ENCODE measurements at places on chromosomes 16 and 17.

GRCh38 chr16:85652431-85653221 lies 36.1 kb downstream of the GINS2 start:
- DNase-seq, result no peak

DNA sequence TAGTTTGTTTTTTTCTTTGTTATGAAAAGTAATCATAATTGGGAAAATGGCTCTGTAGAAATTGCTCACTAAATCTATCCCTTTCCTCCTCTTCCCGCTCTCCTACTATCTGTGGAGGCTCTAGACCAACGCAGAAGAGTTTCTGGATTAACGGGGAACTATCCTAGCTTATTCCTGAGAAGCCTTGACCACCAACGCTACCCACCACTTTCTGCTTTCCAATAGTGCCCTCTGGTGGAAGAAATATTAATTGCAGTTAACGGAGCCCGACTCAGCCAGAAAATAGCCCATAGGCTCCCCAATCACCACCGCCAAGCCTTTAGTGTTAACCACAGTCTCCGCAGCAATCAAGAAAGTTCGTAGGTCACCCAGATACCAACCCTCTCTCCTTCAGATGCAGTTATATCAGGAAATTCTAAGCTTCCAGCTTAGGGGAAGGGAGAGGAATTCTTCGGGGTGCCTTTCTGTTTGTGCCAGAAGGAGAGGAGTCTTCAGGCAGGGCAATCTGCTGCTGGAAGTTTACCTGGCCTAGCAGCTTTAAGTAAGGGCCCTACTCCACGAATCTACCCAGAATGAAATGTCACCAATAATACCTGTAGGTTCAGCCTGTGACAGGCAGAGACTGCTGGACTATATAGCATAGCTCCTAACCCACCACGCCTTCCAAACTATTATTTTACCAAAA lies 23.0 kb upstream of the NSRP1 start:
- no peak for DNase-seq

GRCh38 chr17:81393684-81394376 lies 1.4 kb upstream of the BAHCC1 start:
- peak; percentile 32 for DNase-seq

DNA sequence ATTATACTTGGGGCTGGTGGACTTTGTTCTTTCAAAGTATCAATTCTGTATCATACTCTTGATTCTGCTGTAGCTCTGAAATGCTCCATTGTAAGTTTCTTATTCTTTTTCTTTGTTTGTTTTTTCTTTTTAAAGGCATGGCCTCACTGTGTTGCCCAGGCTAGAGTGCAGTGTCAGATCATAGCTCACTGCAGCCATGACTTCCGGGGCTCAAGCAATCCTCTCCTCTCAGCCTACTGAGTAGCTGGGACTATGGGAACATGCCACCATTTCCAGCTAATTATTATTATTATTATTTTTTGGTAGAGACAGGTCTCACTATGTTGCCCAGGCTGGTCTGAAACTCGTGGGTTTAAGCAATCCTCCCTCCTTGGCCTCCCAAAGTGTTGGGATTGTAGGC lies 38.9 kb upstream of the METTL9 start:
- DNase-seq, result no peak

GRCh38 chr16:14133907-14134306 lies 62.8 kb downstream of the MRTFB start:
- no peak for DNase-seq

DNA sequence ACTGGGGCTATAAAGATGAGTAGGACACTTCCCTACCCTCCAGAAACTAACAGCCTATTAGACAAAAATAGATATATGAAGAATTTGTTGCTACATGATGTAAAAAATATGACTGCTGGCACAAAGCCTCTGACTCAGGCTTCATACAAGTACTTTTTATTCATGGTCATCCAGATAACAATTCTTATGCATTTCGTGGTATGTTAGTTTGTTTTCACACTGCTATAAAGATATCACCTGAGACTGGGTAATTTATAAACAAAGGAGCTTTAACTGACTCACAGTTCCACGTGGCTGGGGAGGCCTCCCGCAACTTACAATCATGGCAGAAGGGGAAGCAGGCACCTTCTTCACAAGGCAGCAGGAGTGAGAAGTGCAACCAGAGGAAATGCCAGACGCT lies 112.5 kb upstream of the HLF start:
- no peak for DNase-seq

DNA sequence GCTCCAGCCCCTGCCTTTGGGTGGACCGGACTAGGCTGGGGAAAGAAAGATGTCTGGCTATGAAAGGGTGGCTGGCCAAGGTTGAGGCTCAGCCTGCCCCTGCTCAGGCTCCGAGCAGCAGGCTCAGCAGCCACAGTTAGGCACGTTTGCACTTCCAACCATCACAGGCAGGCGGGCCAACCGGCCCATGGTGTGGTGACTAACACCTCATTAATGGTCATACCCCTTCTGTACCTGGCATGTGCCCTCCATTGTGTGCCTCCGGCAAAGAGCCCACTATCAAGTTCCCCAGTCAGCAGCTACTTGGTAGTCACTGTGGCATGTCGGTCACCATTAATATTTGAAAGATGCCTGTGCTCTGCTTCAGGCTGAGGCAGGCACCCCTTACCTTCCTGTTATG lies 6.7 kb downstream of the TBC1D24 start:
- DNase-seq, result no peak

DNA sequence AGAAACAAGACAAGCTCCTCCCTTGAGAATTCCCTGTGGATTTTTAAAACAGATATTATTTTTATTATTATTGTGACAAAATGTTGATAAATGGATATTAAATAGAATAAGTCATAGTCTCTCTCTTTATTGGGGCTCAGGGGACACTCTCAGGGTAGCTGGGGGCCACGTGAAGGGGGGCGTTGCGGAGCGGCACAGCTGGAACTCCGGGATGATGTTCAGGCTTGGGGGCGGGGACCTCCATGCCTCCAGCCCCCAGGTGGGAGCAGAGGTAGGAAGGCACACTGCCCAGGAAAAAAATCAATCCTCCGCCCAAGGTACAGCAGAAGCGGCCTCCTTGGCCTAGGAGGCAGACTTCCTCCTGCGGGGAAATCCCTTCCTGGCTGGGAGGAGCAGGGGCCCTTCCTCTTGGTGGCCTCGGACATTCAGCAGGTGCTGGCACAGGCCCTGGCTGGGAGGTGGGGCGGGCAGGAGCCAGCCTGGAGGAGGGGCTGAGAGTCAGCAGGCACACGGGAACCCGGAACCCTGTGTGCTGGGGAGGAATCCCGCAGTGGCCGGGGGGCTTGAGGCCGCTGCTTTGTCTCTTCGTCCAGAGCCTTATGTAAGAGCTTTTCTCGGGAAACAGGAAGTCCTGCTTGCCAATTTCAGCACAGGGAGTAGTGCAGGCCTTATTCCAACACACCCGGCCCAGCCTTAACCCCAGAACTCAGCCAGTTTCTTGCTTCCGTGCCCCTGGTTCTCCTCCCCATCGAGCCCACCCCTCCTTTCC lies 591 bp upstream of the TNFSF13 start:
- no peak for DNase-seq

DNA sequence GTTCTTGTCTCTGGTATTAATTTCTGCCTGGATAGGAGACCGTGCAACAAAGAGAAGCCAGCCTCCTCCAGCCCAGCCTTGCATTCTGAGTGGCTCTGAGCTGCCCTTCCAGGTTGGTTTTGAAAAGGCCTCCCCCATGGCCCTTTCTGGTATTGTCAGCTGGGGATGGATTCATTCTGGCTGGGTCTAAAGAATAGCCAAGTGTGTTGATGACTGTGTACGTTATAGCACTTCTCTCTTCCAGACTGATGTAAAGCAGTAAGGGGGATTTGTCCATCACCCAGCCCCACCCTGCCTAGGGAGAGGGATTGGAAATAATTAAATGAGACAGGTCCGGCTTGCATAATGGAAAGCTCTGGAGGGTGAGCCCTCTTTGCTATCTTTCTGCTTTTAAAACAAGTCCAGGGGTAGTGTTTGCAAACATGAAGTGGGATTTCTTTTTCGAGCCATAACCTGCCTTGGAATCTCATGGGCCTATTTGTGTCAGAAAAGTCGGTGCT lies 146.4 kb downstream of the MSI2 start:
- no peak for DNase-seq

GRCh38 chr17:47315451-47316266 lies 8.1 kb upstream of the EFCAB13 start:
- DNase-seq, result no peak

GRCh38 chr16:65716737-65717700 lies 595.2 kb upstream of the CDH11 start:
- DNase-seq, result no peak

DNA sequence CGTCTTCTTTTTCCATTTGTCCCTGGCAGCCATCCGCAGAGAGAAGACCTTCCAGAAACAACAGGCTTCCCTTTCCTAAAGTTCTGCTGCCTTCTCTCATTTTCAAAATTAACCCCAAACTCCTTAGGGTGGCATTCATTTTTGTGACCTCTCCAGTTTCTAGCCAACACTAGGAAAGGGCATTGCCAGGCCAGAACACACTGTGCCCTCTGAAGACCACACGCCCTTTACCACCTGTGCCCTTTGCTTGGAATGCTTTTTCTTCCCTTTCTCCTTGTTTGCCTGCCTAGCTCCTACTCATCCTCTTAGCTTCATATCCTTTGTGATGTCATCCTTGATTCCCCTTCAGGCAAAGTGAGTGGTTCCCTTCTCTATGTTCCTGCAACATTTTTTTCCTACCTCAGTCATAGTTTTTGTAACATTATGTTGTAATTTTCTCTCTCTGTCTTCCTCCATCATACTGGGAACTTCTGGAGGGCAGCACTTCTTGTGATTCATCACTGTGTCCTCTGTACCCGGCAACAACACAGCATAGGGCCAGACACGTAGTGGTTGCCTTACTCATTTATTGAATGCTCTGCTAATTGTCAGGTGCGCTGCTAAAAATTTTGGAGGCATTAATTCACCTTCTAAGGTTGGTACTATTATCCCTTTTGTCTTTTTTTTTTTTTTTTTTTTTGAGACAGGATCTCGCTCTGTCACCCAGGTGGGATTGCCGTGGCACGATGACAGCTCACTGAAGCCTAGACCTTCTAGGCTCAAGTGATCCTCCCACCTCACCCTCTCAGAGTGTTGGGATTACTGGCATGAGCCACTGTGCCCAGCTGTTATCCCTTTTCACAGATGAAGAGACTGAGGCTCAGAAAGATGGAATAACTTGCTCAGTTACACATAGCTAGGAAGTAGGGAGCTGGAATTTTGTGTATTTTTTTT lies 1.0 kb downstream of the KAT8 start:
- DNase-seq, result no peak

DNA sequence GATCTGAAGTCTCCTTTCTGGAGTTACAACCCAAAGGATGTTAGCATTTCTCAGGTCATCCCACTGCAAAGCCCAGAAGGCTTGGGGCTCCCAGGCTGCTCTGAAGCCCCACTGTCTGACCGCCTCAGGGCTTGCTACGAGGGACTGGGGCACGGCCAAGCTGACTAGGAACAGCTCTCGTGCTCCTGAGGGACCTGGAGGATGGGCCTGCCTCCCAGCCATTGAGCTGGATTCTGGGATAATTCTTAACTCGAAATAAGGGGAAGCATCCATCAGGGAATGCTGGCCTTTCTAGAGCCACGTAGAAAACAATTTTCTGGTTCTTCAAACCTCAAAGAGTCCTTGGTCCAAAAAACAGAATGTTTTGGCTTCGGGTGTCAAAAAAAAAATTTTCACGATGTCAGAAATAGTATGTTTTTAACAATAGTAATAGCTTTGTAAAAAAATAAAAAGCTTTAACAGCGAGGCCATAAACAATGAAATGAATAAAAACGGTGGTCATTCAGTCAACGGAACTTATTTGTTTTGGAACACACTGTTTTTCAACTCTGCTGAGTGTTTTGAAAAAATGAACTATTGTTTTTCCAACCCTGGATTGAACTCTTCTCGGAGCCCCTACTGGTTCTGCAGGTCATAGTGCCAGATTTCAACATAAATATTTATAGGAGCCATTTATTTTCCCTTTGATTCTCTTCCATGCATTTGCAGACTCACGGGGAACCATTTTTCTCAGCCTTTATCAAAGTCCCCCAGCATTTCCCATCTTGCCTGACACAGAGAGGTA lies 16.4 kb upstream of the HERPUD1 start:
- no peak for DNase-seq
